ENCODE measurements at places on chromosomes 2 and 18.

GRCh38 chr2:5026571-5027234 lies 665.5 kb upstream of the SOX11 start:
- DNase-seq, result no peak

DNA sequence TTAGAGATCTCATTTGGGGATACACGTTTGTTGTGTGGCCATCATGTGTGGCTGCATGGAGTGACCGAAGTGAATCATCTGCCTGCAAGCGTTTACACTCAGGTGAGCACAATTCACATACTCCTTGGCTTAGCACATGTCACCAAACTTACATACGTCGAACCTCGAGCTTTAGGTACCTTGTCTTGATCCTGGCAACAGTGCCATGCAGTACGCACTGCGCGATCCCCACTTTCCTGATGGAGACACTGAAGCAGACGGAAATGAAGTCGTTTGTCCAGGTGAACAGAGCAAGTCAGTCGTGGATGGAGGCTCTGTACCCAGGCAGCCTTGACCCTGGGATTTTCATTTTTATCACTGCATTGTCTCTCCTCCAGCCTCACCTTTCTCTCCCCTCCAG lies 32.3 kb downstream of the KLHL29 start:
- DNase-seq, result no peak

- no peak for DNase-seq
Observed at GRCh38 chr2:240737958-240738357, 46.3 kb downstream of the AQP12A start.

DNA sequence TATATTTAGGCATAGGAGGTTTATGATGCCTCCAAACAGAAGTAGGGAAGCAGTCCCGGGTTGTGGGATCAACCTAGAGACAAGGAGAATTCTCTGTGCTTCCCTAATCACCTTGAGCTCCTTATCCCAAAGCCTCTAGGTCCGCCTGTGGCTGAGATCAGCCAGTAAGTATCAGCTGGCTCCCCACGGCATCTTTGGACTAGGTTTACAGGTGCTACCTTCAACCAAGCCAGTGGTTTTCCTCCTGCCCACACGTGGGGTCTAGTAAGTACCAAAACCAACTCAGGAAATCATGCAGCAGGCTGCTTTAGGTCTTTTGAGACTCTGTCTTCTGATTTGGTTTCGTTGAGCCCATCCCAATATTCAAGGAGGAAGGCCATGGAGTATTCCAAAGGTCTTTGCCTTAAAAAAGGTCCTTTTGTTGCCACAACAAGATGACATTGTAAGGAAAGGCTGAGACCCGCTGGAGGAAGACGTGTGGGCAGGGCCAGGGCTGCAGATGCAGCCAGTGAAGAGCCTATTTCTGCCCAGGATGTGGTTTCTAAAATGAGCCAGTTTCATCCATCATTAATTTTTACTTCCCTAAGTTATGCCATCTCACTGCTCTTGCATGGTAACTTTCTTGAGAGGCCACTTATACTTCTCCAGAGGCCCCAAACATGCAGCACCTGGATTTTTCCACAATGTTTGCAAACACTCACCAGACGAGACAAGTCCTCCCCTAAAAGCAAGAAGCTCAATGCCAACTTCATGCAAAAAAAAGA lies 248.7 kb downstream of the RNF152 start:
- DNase-seq, result no peak

GRCh38 chr2:200713704-200714064 lies 98.0 kb upstream of the BZW1 start:
- DNase-seq, result no peak

- DNase-seq, result no peak
Observed at GRCh38 chr2:241941691-241942301, 72.3 kb downstream of the RTP5 start.

Data from ACHN (cell line).